Stimulated activated CD8-positive, alpha-beta memory T cell treated with anti-CD3 and anti-CD28 coated beads, Interleukin-7, amount 100 ng/mL, for 1 hour (primary cell): ENCODE measurements at places on chromosomes 6 and 20.
A peak's percentile ranks its signal among the peaks of the same experiment; 100 is the strongest.

DNA sequence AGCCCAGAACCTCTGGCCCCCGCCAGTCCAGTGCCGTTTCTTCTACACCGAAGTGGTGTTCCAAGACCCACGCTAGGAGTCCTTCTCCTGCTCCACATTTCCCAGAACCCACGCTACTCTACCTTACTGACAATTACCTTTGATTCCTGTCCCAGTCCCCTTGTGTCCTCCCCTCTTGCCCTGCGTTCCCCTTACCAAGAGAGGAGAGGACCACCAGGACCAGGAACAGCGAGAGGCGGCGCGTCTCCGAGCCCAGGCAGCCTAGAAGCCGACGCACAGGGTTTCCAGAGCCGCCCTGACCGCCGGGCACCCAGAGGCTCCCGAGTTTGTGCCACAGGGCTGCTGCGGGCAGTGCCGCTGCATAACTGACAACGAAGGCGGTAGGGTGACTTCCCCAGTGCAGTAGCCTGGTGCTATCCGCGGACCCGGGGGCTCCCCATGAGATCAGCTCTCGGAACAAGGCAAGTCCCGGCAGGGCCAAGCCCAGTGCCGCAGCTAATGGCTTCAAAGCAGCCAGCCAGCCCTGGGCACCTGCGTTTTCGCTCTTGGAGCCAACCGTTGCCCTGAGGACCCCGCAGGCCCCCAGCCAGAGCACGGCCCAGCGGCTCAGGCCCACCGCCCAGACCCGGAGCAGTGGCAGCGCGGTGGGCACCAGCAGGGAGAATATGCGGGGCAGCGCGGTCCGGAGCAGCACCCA lies 512 bp downstream of the TAP1 start:
- DNase-seq, result peak; percentile 33

DNA sequence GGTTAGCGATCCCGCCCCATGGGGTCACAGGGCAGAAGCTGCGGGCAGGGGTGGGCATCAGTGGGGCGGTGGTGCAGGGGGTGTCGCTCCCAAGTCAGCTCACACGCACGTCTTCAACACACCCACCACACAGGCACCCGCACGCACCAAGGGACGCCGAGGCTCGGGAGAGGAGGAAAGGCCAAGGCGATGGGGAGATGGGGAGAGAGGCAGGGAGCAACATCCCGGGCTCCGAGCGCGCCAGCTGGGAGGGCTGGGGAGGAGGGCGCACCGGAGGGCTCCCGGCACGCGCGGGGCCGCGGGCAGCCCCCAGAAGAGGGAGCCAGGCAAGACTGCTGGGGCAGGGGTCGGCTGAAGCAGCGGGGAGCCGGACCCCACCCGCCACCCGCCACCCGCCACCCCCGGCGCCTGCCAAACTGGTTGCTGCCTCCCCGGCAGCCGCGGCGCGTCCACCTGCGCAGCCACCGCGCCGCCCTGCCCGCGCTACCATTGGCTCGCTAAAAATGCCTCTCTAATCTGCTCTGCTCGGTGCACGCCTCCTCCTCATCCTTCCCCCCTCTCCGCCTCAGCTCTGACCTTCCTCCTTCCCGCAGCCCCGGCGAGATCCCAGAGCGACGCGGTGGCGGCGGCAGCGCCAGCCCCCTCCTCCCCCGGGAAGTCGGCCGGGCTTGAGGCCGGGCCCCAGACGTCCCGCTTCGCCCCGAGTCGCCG lies at the start of gene PACSIN1:
PACSIN1 (plus strand) TSS at position 546 of the 711 bp plus-strand sequence. CDS start 60,230 bp downstream, outside the sequence.
- DNase-seq, result no peak

DNA sequence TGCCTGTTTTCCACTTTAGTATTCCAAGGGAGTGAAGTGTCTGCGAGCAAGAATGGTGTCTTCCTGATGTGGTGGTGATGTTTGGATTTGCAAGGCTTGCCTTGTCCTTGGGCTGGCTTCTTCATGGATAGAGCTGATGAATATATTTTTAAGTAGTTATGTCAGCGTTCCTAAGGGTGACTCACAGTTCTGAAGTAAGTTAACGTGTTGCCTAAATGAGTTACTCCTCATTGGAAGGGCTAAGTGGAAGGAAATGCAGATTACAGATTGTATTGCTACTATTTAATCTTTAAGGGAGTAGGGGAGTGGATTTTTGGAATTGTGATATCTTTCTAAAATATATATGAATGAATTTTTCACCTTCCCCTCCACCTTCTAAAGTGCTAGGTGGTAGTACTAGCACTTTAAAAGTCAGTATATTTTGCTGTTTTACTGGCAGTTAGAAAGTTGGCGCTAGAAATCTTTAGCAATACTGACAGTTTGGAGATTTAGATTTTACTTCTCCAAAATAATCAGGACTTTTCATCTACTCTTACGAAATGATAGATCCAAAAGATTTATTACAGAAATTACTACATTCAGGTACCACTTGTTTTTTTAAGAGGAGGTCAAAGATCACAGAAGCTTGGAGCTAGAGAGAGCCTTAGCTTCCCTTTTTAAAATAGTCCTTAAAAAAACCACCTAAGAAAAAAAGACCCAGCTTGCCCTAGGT lies 197.4 kb downstream of the JARID2 start:
- no peak for DNase-seq

- DNase-seq, result peak; percentile 62
Observed at GRCh38 chr6:73452107-73452461, at the start of gene CGAS. Gene CGAS, minus strand, starts transcription at chr6:73452297. Its CDS starts 116 bp downstream, at chr6:73452181.

GRCh38 chr20:4711511-4711910 lies 10.2 kb upstream of the PRND start:
- DNase-seq, result no peak

- no peak for DNase-seq
Observed at GRCh38 chr20:57735831-57736737, 26.3 kb upstream of the PMEPA1 start.

DNA sequence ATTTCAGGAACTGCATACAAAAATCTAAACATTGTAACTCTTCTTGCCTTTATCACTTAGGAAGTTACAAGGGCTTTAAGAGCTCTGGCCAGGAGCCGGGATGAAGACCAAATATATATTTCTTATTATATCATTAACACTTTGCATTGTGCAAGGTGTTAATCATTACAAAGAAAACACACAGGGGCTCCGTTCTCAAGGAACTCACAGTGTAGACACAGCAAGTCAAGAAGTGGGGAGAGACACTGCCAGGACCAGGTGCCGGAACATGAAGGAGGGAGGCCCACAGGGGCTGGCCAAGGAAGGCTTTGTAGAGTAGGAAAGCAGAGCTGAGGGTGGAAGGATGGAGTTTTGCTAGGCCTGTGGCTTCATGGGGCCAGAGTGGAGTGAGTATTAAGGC lies 17.4 kb downstream of the ITPR3 start:
- DNase-seq, result no peak
